Parietal lobe (tissue), 2 donors: ENCODE measurements at places on chromosomes 11 and 22. TPM values are rescaled to one million over a fixed set of nuclear protein-coding genes. Genes with fewer than 3 reads are reported as not detected.

Gene KCNQ1
- not detected for total RNA-seq

Gene NCAM1
- 895 TPM for total RNA-seq

Gene GGTLC2
- not detected for total RNA-seq

Gene PANX2
- 4.7 TPM for total RNA-seq

Gene ST14
- 0.31 TPM for total RNA-seq

Gene HEPHL1
- not detected for total RNA-seq

Gene MPZL2
- 0.63 TPM for total RNA-seq

Gene PHLDA2
- total RNA-seq, result not detected

Gene RAC2
- not detected for total RNA-seq

Gene GLYAT
- total RNA-seq, result not detected

Gene LGALS12
- not detected for total RNA-seq

Gene APOL4
- total RNA-seq, result 18.8 TPM

Gene NEFH
- 0.63 TPM for total RNA-seq

Gene OOSP4A
- total RNA-seq, result not detected

Gene SSTR3
- 0.31 TPM for total RNA-seq

Gene APOL5
- total RNA-seq, result not detected

Gene ASRGL1
- total RNA-seq, result 52.9 TPM

Gene OR52E6
- 0.94 TPM for total RNA-seq

Gene MEI1
- total RNA-seq, result not detected

Gene OR5P2
- total RNA-seq, result not detected

Gene OR52E8
- total RNA-seq, result 0.63 TPM

Gene RNF214
- 37.9 TPM for total RNA-seq
